ENCODE measurements at places on chromosomes 16 and 17.

GRCh38 chr17:32191306-32191705 is 49.0 kb downstream of the RHOT1 start:
- DNase-seq: no peak

DNA sequence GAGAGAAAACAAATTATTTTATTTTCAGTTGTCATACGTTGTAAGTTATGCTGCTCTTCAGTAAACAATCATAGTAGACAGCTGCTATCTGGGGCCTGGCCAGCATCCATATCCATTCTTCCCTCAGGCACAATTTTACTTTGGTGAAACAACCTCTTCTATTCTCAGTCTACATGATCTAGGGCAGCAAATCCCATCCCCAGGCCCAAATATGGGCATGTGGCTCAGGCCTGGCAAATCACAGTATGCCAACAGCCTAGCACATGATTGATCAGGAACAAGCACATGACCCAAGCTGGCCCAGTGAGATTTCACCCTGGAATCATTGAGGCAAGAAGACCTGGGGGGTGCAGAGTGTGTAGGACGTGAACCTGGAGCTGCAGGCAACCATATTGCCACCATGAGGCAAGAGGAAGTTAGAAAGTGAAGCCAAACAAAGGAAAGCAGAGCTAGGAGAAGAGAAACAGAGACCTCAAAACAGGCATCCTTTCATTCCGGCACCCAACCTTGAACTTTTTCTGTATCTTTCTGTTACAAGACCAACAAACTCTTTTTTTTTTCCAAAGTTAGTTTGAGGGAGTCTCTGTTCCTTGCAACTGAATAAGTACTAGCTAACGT is 10.3 kb upstream of the ABCC12 start:
- no peak for DNase-seq

- DNase-seq: no peak
Observed at GRCh38 chr16:21997697-21998480, 3.0 kb downstream of the PDZD9 start.

- no peak for DNase-seq
Observed at GRCh38 chr16:53085931-53086421, 31.2 kb downstream of the CHD9 start.

DNA sequence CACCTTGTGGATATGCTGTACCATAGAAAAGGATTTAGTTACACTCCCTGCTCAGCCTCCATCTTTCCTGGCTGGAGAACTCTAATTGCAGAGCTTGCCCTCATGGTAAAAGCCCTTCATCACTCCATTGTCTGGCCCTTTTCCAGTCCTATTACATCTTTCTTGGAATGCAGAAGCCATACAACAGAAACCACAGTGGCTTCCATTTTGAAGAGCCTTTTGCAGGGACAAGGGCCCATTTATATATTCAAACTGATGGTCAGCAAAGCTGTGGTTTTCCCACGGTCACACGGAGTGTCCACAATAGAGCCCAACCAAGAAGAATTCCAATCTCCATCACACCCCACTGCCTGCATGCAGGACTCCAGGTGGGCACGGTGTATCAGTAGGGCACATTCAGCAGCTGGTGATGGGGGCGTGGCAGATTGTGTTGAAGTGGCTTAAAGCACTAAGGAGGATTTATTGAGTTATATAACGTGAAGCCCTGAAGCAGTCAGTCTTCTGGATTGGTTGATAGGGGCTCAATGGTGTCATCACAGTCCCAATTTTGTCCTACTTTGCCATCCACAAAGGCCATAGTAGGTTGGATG is 20.3 kb downstream of the COPRS start:
- no peak for DNase-seq

GRCh38 chr17:55448681-55449080 is 27.0 kb upstream of the MMD start:
- DNase-seq: no peak

DNA sequence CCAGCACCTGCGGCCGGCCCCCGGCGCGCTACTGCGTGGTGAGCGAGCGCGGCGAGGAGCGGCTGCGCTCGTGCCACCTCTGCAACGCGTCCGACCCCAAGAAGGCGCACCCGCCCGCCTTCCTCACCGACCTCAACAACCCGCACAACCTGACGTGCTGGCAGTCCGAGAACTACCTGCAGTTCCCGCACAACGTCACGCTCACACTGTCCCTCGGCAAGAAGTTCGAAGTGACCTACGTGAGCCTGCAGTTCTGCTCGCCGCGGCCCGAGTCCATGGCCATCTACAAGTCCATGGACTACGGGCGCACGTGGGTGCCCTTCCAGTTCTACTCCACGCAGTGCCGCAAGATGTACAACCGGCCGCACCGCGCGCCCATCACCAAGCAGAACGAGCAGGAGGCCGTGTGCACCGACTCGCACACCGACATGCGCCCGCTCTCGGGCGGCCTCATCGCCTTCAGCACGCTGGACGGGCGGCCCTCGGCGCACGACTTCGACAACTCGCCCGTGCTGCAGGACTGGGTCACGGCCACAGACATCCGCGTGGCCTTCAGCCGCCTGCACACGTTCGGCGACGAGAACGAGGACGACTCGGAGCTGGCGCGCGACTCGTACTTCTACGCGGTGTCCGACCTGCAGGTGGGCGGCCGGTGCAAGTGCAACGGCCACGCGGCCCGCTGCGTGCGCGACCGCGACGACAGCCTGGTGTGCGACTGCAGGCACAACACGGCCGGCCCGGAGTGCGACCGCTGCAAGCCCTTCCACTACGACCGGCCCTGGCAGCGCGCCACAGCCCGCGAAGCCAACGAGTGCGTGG is 1.5 kb downstream of the NTN1 start:
- DNase-seq: no peak

GRCh38 chr17:61504697-61505096 is 52.5 kb downstream of the TBX4 start:
- DNase-seq: no peak

GRCh38 chr16:49556249-49556605 is 182.6 kb downstream of the C16orf78 start:
- DNase-seq: no peak

Measured in CD4-positive, alpha-beta T cell treated with Interleukin-1 beta for 1 hour (primary cell).